GM12878 (cell line): ENCODE measurements at places on chromosomes 2 and 18. TPM values are rescaled to one million over a fixed set of nuclear protein-coding genes. Genes with fewer than 3 reads are reported as not detected.

Gene ICOS
- 0.42 and 0.68 TPM in 2 replicates for polyA plus RNA-seq

Gene CHAC2
- 60.2 and 67.1 TPM in 2 replicates for polyA plus RNA-seq

Gene FAM237A
- polyA plus RNA-seq = not detected in 2 replicates

Gene SERPINB12
- polyA plus RNA-seq = not detected in 2 replicates

Gene IL37
- not detected in 2 replicates for polyA plus RNA-seq

Gene GKN2
- not detected in 2 replicates for polyA plus RNA-seq
